ENCODE measurements at places on chromosomes 16 and 17. TPM values are rescaled to one million over a fixed set of nuclear protein-coding genes. Genes with fewer than 3 reads are reported as not detected.

The CDH5 gene
- under 0.01 TPM for total RNA-seq

The SMIM22 gene
- total RNA-seq, result not detected

The ACD gene
- 10.6 TPM for total RNA-seq

The GNPTG gene
- 45.9 TPM for total RNA-seq

The CACNB1 gene
- total RNA-seq, result 7.1 TPM

The C1QTNF8 gene
- not detected for total RNA-seq

The NPIPA8 gene
- 10.9 TPM for total RNA-seq

The COQ9 gene
- 37.8 TPM for total RNA-seq

The USP43 gene
- total RNA-seq, result 0.09 TPM

The NECAB2 gene
- total RNA-seq, result not detected

The SCARF1 gene
- total RNA-seq, result 0.86 TPM

The ZG16 gene
- not detected for total RNA-seq

The KRT33B gene
- not detected for total RNA-seq

The TBC1D3I gene
- not detected for total RNA-seq

The HELZ gene
- 29.1 TPM for total RNA-seq

The NFATC2IP gene
- 12.9 TPM for total RNA-seq

The NQO1 gene
- 584 TPM for total RNA-seq

The PRSS27 gene
- total RNA-seq, result 1.1 TPM

The LLGL1 gene
- total RNA-seq, result 37.0 TPM

The PRKCB gene
- not detected for total RNA-seq

The ZNF263 gene
- 30.6 TPM for total RNA-seq

The KLHL10 gene
- total RNA-seq, result 0.16 TPM

The CCL1 gene
- not detected for total RNA-seq

The TLCD1 gene
- 3.3 TPM for total RNA-seq

The PYY gene
- total RNA-seq, result not detected

The ABCC12 gene
- total RNA-seq, result not detected

The TSPAN10 gene
- total RNA-seq, result 3.3 TPM

The MAP2K4 gene
- 17.2 TPM for total RNA-seq

The MOSMO gene
- 8.0 TPM for total RNA-seq

The CCL17 gene
- total RNA-seq, result not detected

The NOS2 gene
- total RNA-seq, result not detected

The PRDM7 gene
- not detected for total RNA-seq

The ASPHD1 gene
- total RNA-seq, result 2.1 TPM

The KRT28 gene
- not detected for total RNA-seq

The NPIPA3 gene
- 0.47 TPM for total RNA-seq

The CLDN9 gene
- under 0.01 TPM for total RNA-seq

The TTLL6 gene
- not detected for total RNA-seq

The CCL4L2 gene
- total RNA-seq, result not detected

The GPR179 gene
- not detected for total RNA-seq

The ATP1B2 gene
- total RNA-seq, result not detected

The ST6GALNAC2 gene
- 1.4 TPM for total RNA-seq

The CORO1A gene
- 0.60 TPM for total RNA-seq

The PRSS36 gene
- total RNA-seq, result 0.17 TPM

The GRAP gene
- total RNA-seq, result 0.34 TPM

The ABCA9 gene
- total RNA-seq, result 18.1 TPM

All from bronchial smooth muscle cell (primary cell).